ENCODE measurements at places on chromosomes 5 and 9. TPM values are rescaled to one million over a fixed set of nuclear protein-coding genes. Genes with fewer than 3 reads are reported as not detected.

SPATA31D3 gene
- not detected for total RNA-seq

ETF1 gene
- total RNA-seq = 51.6 TPM

WNT8A gene
- not detected for total RNA-seq

PTGR1 gene
- 37.2 TPM for total RNA-seq

CD72 gene
- 0.30 TPM for total RNA-seq

AFAP1L1 gene
- total RNA-seq = 5.6 TPM

SERF1A gene
- total RNA-seq = 1.6 TPM

PANK3 gene
- total RNA-seq = 31.6 TPM

EIF4E1B gene
- not detected for total RNA-seq

TMEM232 gene
- 4.6 TPM for total RNA-seq
